ENCODE measurements at places on chromosomes 11 and 22.

DNA sequence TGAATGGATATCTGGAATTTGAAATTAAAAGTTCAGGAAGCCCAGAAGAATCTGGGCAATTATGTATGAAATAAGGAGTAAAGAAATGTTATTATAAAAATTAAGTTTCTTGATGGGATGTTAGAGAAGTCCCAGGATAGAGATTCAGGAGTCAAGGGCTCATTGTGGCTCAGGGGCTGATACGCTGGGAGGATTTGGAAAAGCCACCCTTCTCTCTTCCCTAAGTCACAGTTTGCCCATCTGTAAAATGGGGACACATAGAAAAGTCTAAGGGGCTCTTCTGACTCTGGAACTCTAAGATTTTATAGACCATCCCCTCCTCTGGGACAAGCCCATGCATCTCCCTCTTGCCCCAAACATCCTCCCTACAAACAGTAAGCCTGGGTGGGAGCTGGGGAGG, 118.1 kb downstream of the TIMP3 start:
- DNase-seq, result no peak

DNA sequence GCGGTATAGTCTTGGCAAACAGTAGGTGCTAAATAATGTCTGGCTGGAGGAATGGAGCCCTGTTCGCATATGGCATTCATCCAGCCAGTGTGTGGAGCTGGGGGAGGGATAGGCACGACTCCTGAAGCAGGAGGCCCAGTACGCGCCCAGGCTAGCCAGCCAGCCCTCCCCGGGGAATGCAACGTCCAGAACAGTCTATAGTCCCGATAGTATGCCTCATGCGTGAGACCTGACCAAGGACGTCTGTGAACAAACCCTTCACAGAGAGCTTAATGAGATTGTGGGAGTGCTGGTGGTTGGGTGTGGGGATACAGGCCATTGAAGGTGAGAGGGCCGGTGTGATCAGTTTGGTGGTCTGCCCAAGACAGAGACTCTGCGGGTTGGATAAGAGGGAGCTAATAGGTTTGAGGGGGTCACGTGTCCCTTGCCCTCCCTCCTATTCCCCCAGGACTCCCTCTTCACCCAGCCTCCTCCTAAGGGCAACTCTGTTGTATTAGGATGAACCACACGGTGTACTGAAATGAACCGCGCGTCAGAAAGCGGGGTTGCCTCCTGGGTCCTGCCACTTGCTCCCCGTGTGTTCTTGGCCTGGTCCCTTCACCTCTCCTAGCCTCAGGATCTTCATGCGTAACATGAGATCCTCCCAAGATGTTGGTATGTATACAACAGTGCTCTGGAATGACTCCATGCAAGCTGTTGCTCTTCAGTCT, 987 bp upstream of the GRIK4 start:
- no peak for DNase-seq

GRCh38 chr11:36748836-36749235, 150.8 kb upstream of the RAG2 start:
- no peak for DNase-seq

DNA sequence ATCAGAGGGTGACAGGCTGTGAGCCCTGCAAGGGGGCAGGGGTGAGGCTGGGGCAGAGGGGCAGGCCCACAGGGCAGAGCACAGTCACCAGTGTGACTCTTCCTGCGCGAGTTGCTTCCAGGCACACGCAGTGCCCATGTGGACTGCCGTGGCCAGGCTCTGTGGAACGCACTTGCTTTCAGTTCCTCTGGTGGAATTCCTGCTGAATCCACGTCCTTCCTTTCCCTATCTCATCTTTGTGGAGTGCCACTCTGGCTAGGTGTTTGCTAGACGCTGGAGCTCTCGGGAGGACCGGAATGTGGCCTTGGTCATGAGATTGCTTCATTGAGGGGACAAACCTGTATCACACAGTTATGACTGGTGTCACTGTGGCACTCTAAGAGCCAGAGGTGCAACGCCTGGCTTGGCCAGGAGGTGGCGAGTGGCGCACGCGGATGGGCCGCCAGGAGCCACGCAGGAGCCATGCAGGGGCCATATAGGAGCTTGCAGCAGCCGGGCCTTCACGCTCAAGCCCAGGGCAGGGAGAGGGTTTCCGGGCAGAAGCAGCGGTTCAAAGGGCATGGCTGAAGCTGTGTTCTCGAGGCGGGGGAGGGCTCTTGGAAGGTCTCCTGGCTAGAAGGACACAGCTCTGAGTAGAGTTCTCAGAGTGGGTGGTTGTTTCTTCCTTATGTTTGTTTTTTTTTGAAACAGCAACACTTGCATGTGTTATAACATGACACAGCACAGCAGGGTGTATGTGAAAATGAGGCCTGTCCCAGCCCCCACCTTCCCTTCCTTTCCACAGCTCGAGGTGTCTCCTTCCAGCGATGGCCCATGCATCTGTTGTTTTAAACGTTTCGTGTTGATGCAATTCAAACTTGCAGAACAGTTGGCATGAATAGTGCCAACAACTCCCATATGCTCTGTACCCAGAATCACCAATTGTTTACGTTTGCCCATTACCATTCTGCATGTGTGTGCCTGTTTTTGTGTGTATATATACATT, 36.2 kb downstream of the TBC1D22A start:
- peak; percentile 79 for DNase-seq

GRCh38 chr11:47998733-47999359, 18.5 kb downstream of the PTPRJ start:
- DNase-seq, result no peak

- no peak for DNase-seq
Measured at GRCh38 chr11:124725719-124726105, 14.0 kb upstream of the NRGN start.

DNA sequence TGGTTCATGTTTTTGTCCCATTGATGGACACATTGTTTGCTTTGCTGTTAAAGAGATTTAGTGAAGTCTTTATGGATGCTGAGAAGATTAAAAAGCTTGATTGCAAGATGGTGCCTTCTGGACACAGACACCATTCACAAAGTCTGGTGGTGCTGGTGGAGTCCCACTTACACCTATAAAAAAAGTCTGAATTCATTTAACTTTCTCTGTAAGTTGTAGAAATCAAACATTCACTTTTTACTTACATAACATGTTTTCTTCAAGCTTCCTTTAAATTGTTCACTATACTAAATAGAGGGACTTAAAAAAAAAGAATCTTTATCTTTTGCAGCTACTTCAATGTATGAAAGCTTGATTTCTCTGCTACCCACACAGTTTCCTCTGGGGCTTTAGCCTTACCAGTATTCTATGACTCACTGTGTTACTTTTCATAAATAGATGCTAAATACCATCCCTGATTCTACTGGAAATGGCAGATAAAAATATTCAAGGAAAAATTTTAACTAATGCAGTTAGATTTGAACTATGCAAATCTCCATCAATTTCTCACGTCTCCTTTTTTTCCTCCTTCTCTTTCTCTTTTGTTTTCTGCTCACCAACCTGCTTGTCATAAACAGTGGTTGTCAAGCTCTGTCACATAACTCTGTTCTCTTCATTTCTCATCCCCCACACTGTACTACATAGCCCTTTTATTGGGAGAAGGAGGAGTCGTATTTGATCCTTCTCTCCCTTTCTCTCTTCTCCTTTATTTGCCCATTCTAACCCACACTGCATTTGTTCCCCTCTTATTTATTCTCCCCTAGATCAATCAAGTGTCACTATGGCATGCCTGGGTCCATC, 89.7 kb downstream of the FAM76B start:
- DNase-seq, result no peak

- DNase-seq, result no peak
Measured at GRCh38 chr11:35274909-35275785, 136.2 kb downstream of the CD44 start.

DNA sequence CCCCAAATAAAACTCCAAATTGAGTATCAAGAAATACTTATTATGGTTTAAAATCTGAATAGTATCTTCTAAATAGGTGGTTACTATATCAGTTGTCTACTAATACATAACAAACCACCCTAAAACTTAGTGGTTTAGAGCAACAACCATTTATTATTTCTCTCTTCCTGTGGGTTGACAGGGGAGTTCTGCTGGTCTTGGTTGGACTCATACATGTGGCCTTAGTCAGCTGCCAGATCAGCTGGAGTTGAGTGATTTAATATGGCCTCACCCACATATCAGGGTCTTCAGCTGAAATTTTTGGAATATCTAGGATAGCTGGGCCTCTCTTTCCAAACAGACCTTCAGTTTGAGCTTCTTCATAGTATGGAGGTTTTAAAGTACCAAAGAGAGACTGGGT, 34.5 kb downstream of the C11orf65 start:
- DNase-seq, result no peak

DNA sequence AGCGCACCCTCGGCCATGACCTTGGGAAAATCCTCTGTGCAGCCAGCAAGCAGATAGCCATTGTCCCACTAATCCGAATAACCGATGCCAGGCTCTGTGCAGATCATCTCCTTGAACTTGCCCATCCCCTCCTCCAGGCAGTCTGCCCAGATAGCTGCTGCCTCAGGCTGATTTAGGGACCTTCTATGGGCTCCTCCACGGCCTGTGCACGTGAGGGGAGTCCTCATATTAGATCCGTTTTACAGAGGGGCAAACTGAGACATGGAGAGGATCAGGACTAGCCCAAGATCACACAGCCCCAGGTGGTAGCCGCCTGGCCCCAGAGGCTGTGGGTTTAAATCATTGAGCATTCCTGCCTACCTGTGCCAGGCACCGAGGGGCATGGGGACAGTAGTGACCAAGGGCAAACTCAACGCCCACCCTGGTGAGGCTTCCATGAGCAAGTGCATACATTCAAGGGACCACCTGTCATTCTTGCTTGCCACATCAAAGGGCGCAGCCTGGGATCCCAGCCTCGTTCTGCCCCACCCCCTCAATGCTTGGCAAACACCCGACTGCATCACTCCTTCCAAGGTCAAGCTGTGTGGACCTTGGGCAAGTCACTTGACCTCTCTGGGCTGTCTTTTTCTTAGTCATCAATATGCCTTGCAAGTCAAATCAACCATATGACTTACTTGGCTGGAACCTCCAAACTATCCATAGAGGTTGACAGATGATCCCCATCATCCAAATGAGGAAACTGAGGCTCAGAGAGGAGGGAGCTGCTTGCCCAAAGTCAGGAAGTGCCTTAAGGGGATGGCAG, 131.6 kb downstream of the MN1 start:
- DNase-seq, result no peak

- DNase-seq, result no peak
Measured at GRCh38 chr11:113643701-113644100, 62.4 kb downstream of the TMPRSS5 start.

DNA sequence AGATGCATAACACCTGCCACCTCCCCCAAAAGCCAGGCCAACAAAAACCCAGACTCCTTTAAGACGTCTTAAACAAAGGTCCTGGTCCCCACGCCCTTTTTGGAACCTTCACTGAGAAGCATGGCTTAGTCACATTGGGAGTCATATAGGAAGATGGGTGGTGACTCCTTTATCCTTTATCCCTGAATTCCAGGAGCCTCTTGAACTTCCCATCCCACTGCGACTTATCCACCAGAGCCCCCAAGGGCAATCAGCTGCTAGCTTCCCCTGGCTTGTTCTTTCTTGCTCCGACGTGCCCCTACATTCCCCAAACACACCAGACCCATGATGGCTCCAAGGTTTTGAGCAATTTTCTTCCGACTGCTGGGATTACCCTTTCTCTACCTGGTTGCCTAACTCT, 567.0 kb upstream of the CADM1 start:
- DNase-seq, result no peak

DNA sequence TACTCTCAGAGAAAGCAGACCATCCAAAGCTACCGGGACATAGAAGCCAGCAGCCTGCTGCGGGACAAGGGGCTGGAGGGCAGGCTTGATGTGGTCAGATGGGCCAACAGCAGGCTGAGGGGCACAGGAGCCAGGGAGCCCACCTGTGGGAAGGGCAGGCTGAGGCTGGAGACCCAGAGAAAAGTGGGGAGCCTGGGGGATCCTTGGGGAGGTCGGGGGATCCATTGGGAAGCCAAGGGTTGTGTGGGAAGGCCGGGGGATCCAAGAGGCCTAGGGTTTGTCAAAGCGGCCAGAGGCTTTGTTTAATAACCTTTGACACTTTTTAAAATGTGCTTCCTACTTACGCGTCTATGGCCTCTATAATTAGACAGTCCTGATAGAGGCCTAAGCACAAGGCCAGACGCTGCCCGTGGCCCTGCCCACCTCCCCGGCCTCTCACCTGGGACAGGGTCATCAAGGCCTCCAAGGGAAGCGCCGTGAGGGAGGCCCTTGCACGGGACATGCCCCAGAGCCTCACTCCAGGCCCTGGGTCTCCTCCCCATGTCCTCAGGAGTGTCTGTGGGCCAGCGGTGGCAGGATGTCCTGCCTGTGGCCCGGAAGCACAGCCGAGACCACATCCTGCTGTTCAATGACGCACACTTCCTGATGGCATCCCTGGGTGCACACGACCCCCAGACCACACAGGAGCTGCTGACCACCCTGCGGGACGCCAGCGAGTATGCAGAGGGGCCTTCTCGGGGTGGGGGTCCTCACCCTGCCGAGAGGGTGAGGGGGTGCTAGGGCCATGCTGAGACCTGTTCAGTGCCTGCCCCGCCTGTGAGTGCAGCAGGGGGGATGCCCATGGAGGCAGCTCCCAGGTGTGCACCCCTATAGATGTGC, 8.6 kb upstream of the GTSE1 start:
- no peak for DNase-seq

GRCh38 chr11:46114378-46114777, 6.9 kb downstream of the PHF21A start:
- DNase-seq, result no peak

GRCh38 chr11:110524238-110524637, 94.5 kb downstream of the FDX1 start:
- no peak for DNase-seq

DNA sequence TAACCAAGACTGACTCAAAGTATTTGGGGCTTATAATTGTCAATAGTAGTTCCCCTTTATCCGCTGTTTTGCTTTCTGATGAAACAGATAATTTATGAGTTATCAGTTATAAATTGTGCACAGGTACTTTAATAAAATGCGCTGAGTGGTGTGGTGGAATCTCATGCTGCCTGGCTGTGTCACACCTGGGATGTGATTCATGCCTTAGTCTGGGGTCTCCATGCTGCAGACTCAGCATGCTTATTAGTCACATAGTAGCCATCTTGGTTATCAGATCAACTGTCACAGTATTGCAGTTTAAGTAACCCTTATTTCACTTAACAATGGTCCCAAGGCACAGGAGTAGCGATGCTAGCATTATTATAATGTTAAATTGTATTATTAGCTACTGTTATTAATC, 995.2 kb downstream of the NTM start:
- no peak for DNase-seq

DNA sequence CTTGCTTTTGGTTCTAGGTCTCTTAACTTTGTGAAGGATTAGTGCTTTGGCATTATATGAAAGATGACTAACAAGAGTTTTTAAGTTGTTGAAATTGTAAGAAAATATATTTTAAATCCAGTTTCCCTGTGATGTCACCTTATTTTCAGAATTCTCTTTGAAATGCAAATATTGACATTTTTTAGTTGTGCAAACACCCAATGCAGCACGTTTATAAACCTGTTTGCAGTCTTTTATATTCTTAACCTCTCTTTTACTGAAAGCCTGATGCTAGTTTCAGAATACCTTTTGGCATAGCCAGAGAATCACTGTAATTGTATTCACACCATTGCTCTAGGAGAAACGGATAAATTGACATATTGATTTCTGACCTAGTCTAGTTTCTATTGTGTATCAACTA, 42.8 kb upstream of the SLC37A2 start:
- no peak for DNase-seq

GRCh38 chr11:57527056-57527631, 3.4 kb downstream of the TIMM10 start:
- peak; percentile 76 for DNase-seq

- peak; percentile 73 for DNase-seq
Measured at GRCh38 chr11:2892215-2892966, 6.8 kb upstream of the CDKN1C start.

Data from activated naive CD4-positive, alpha-beta T cell treated with anti-CD3 and anti-CD28 coated beads, Interleukin-2, amount 50 U/mL, for 16 hours (primary cell).